ENCODE measurements at places on chromosomes 7 and 10.

DNA sequence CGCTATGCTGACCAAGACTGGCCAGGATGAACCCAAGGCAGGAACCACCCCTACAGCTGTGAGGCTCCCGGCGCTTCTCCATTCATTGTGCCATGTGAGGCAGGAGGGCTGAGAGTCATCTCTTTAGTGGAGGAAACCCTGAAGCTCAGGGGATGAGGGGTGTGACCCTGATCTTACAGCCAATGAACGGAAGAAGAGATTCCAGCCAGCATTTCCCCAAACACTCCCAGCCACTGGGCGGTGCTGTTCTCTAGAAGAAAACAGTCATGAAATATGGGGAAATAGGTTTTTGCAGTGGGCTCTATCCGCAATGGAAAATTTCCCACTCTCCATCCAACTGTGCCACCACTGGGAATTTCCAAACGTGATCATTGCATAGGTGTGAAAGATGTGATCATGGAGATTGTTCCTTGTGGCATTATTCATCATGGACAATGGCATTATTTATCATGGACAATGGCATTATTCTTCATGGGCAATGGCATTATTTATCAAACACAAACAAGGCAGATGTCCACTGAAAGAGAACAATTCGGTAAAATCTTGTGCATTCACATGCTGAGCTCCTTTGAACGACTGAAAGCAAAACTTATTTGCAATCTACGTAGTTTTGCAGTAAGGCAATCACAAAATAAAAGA is 14.0 kb upstream of the SLC18A2 start:
- DNase-seq: peak; percentile 32

- DNase-seq: no peak
These were observed 512 bp downstream of the FAM24B start for GRCh38 chr10:122878799-122879338.

- DNase-seq: no peak
These were observed 62.5 kb upstream of the AKR1E2 start for GRCh38 chr10:4763513-4763912.

DNA sequence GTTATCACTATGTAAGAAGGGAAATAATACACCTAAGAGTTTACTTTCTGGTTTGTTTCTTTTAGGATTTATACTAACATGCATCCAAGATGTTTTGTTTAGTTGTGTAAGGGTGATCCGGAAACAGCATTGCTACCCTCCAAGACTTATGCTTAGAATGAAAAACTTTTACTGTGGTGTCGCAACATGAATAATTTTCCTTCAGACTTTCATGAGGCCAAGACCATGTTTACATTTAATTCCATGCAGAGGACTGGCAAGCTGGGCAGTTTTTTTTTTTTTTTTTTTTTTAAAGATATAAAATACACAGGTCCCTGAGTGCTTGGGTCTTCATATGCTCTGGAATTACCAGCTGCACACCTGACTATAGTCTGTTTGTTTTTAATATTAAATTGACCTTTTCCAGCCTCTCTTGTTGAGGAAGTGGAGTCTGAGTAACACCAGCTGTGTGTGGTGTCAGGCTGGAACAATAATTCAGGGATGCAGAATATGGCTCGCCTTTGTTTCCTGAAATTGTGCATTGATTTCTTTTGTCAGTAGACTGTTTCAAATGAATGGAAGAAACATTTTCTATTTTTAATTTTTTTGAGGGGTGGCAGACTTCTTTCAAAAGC is 81.7 kb downstream of the ST7 start:
- peak; percentile 31 for DNase-seq

- DNase-seq: peak; percentile 56
These were observed 49.2 kb upstream of the ANKRD1 start for GRCh38 chr10:90969947-90970673.

GRCh38 chr7:134957005-134957404 is 29.3 kb upstream of the AGBL3 start:
- DNase-seq: no peak

- no peak for DNase-seq
These were observed 42.7 kb downstream of the FRMPD2 start for GRCh38 chr10:48231699-48232315.

GRCh38 chr10:114885443-114885842 is 52.6 kb upstream of the TRUB1 start:
- DNase-seq: no peak

DNA sequence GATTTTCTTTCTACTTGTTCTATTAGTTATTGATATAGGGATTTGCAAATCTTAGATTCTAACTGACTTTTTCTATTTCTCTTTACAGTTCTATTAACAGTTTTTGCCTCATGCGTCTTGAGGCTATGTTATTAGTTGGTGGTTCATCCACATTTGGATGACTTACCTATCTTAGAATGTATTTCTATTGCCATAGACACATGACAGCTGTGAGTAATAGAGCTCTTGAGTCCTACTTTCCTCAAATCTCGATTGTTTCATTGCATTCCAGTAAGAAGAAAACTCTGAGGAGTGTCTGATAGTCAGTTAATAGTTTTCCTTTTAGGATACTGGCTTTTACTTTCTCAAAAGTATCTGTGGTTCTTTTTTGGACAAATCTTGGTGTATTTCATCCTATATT is 241.4 kb upstream of the ZNF32 start:
- DNase-seq: peak; percentile 88

DNA sequence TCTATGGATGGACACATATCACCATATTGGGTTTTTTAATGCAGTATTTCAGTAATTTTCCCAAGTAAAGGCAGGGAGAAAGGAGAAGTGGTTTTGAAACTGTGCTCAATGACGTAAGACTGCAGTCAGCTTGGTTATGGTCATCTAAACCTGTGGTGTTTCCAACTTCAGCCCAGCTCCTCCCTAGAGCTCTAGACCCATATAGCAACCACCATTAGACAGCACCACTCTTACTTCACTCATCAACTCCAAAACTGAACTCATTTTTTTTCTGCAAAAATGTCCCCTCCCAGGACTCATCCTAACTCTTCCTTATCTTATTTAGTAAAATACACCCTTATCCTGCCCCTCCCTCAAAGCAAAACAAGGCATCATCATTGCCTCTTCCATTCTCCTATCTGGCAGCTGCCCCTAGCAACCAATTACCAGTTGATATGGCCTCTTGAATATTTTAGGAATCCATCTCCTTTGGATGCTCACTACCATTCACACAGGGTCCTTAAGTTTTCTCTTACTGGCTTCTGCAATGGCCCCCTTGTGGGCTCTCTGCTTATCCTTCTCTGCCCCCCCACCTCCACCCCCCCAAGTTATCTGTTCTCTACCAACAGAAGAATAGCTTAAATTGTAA is 1.5 kb upstream of the RALA start:
- peak; percentile 26 for DNase-seq

- DNase-seq: no peak
These were observed 27.2 kb downstream of the PWWP2B start for GRCh38 chr10:132423966-132424861.

- no peak for DNase-seq
These were observed 102.2 kb upstream of the CTTNBP2 start for GRCh38 chr7:117975476-117975875.

- no peak for DNase-seq
These were observed 44.0 kb downstream of the KLHDC10 start for GRCh38 chr7:130114374-130114773.

DNA sequence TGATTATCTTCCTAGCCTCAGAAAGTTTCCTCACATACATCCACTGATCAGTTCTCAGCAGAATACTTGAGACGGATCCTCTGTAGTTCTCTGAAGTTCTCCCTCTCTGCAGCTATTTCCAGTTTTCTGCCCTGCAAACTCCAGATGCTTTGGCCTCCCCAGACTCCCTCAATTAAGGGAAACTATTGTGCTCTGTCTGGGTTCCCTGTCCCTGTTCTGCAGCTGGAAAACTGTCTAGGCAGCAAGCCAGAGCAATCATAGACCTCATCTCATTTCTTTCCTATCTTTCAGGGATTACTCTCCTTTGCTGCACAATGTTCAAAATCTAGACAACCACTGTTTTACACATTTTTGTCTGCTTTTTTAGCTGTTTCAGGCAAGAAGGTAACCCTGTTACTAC is 9.2 kb downstream of the MICU1 start:
- DNase-seq: no peak

DNA sequence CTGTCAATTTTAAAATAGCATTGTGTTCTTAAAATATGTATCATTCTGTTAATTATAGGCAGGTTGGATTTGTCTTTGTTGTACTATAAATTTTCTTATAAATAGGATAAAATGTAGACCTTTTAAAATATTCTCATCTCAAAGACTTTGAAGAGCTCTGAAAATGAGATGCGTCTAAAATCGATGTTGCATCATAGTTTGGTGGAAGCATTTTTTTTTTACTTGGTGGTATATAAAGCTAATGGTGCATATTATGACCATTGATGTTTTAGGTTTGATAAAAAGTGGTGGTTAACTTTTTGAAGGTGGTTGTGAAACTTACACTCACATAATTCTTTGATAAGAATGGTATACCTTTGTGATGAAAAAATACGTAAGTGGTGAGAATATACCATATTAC is 69.1 kb downstream of the ZNRF2 start:
- no peak for DNase-seq

- DNase-seq: no peak
These were observed 3.5 kb downstream of the NOS3 start for GRCh38 chr7:150994141-150994837.

- DNase-seq: no peak
These were observed 35.4 kb upstream of the HBP1 start for GRCh38 chr7:107133396-107133795.

- DNase-seq: no peak
These were observed 1.3 kb downstream of the NFE2L3 start for GRCh38 chr7:26153241-26153822.

- DNase-seq: peak; percentile 2
These were observed 52.8 kb upstream of the SEMA3E start for GRCh38 chr7:83701736-83702135.

- peak; percentile 92 for DNase-seq
These were observed 1.2 kb upstream of the ZMIZ1 start for GRCh38 chr10:79067241-79068202.

- DNase-seq: no peak
These were observed 468.0 kb downstream of the PARD3 start for GRCh38 chr10:34347131-34347530.

DNA sequence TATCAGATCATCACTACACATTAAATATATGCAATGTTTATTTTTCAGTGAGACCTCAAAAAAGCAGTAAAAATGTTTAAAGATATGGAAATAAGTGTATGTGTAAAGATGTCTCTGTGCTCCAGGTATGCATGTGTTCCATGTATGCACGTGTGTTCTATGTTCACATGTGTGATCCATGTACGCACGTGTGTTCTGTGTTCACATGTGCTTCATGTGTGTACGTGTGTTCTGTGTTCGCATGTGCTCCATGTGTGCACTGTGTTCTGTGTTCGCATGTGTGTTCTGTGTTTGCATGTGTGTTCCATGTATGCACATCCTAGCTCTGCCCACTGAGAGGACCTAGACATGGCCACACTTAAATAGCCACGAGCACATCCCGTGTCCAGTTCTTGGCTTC is 15.6 kb upstream of the PDIA4 start:
- no peak for DNase-seq

DNA sequence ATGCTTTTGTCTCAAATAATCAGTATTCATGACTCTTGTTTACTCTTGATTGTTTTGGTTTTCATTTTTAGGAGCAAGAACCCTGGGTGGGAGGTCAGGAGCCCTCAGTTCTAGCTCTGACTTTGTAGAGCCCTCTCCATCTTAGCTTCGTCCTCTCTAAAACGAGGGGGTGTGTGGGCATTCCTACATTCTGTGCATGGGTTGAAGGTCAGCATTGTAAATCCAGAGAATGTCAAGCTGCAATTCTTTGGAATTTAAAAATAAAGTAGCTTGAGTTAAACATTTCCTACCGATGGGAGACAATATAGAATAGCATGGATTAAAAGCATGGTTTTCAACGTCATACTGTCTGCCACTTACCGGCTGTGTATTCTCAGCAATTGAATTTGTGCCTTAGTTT is 128.3 kb downstream of the PRPF18 start:
- DNase-seq: no peak

DNA sequence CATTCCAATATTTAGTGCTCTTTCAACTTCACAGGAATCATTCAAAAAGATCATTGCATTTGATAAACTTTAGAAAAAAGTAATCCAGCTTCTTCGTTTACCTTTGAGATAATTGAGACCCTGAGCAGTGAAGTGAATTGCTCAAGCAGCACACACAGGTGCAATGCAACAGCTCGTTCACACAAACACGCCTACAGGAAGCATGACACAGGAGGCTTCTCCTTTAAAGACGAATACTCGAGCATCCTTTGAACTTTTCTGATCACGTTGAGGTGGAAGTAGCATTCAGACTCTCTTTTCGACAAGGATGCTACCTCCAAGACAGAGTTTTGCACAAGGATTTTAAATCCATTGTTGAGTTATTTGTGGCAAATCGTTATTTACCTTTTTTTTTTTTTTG is 18.0 kb upstream of the RSU1 start:
- no peak for DNase-seq

GRCh38 chr10:1272079-1272776 is 216.0 kb downstream of the WDR37 start:
- no peak for DNase-seq

- DNase-seq: peak; percentile 49
These were observed 8.0 kb upstream of the BEND7 start for GRCh38 chr10:13536674-13537366.

GRCh38 chr7:139981511-139981895 is 81.2 kb downstream of the PARP12 start:
- DNase-seq: no peak

DNA sequence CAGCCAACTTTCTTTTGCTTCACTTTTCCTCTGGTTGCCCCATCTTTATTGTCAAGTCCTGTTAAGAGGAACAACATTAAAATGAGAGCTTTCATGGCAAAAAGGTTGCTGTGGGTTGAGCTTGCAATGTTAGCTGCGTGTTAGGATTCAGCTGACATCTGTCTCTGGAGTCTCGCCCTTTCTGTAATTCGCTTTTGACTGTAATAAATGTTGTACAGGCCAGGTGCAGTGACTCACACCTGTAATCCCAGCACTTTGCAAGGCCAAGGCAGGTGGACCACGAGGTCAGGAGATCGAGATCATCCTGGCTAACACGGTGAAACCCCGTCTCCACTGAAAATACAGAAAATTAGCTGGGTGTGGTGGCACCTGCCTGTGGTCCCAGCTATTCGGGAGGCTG is 24.1 kb downstream of the MNX1 start:
- DNase-seq: no peak

DNA sequence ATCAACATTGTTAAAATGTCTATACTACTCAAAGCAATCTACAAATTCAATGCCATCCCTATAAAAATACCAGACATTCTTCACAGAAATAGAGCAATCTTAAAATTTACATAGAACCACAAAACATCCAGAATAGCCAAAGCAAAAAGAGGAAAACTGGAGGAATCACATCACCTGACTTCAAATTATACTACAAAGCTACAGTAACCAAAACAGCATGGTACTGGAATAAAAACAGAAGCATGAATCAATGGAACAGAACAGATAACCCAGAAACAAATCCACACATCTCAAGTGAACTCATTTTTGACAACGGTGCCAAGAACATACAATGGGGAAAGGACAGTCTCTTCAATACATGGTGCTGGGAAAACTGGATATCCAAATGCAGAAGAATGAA is 87.3 kb upstream of the EGFR start:
- no peak for DNase-seq

DNA sequence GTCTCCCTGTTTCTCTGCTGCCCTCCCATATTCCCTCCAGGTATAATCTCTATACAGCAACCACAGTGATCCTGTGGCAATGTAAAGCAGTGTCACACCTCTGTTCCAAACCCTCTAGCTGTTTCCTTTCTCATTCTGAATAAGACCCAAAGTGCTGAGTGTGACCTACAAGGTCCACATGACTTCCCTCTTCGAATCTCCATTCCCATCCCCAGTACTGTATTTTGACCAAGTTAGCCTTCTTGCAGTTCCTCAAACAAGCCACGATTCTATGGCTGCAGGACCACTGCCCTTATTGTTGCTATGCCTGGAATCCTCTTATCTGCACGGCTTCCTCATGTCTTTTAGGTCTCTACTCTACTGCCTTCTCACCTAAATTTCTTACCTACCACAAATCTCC is 291.9 kb downstream of the DOCK4 start:
- DNase-seq: no peak
